GM18507 (cell line): ENCODE measurements at places on chromosomes 1 and 21.

- DNase-seq, result no peak
Measured at GRCh38 chr1:105260001-105260400, 1510.3 kb downstream of the AMY1C start.

GRCh38 chr1:203185061-203185461 is 1.4 kb downstream of the CHI3L1 start:
- DNase-seq, result no peak

DNA sequence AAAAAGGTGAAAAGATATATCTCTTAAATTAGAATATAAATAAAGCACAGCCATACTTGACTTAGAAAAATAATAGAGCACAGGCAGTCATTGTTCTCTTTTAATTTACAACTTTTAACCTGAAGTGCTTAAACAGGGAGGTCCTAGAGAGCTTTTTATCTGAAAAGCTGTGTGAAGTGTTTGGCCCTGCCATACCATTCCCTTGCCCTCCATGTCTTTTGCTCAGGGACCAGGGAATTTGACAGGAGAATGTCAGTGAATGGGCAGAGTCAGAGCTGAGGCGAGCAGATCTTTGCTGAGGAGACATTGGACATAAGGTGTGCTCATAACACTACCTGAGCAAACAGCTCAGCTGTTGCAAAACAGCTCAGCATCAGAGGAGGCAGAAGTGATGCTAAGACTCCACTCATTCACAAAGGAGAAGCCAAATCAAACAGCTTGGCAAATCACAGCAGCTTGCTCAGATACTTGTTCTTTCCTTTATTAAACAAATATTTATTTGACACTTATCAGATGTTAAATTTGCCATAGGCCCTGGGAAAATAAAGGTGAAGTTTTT is 14.9 kb upstream of the MGST3 start:
- DNase-seq, result no peak

GRCh38 chr1:61247051-61247825 is 164.9 kb downstream of the NFIA start:
- no peak for DNase-seq

- no peak for DNase-seq
Measured at GRCh38 chr21:44907225-44907965, 13.3 kb downstream of the ITGB2 start.

DNA sequence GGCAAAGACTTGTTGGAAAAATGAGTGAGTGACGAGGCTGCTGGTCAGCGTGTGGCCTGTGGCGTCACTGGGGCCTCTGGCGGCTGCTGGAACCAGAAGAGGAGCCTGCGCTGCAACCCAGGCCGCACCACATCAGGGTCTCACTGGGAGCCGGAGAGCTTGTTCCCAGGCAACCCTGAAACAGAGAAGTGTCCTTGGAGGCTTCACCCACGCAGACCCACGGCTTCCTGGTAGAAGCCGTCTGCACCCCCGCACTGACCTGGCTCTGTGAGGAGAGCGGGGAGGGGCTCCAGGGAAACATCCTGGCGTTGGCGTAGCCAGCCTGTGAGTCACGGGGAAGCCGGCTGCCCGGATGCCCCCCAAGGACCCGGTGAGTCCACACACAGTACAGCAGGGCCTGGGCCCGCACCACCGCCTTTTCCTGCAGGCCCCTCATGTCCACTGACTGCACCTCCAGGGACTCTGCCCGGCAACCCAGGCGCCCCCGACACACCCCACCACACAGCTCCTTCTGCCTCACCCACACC is 57.4 kb downstream of the COL6A1 start:
- DNase-seq, result no peak

DNA sequence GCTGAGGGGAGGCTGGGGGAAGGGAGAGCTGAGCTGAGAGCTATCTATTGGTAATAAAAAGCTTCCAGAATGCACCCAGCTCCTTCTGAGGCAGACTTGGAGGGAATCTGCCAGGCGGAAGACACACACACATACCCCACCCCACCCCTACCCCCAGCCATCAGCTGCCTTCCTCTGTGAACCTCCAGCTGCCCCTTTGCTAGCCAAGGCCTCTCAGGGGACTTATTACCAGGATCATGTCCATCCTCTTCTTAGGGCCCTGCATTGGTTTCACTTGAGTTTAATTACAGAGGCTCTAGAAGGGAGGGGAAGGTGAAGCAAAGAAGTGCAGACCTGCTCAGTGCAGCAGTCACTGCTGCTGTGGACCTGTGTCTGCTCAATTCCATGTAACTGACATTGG is 156.4 kb downstream of the OMA1 start:
- DNase-seq, result no peak

GRCh38 chr1:47711848-47712492 is 274.1 kb downstream of the FOXD2 start:
- no peak for DNase-seq

DNA sequence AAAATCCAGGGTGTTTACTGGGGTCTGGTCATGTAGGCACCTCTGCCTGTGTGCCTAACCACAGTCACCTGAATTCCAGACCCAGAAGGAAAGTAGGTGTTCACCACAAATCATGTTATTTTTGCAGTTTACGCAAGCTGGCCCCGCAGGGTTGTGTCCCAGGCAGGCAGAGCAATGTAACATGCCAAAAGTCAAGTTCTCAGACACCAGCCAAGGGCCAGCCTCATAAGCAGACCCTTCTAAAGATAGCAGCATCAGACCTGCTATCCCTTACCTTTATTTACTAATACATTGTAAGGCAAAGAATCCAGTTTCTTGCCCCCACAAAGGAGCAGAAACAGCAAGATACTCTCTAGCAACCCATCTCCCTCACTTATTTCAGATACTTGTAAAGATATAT is 83.0 kb downstream of the GPR161 start:
- DNase-seq, result no peak

GRCh38 chr1:38662126-38662525 is 197.4 kb downstream of the RRAGC start:
- DNase-seq, result no peak

GRCh38 chr21:39319251-39319756 is 5.9 kb upstream of the BRWD1 start:
- no peak for DNase-seq

DNA sequence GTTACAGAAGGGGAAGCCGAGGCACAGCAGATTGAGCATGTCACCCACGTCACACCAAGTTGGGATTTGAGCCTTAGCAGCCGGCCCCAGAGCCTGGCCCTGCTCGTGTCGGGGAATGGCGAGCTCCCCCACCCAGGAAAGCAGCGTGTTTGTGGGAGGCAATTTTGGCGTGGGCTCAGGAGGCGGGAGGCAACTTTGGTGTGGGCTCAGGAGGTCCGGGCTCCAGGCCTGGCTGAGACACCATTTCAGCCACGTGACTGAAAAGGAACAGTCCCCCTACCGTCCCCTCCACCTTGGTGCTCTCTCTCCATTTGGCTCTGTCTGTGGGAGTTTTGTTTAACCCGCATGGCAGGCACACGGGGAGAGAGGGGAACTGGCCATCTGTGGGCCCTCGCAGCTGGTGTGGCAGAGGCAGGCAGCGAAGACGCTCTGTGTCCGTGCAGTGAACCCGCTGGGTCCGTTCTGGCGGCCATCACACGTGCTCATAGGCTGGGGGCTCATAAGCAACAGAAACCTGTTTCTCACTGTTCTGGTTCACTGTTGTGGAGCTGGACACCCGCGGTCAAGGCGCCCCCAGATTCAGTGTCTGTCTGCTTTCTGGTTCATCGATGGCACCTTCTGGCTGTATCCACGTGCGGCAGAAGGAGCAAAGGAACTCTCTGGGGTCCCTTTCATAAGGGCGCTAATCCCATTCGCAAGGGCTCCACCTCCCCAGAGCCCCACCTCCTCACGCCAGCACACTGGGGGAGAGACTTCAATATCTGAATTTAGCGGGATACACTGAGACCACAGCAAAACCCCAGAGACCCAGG is 110.2 kb downstream of the CRYAA start:
- no peak for DNase-seq

DNA sequence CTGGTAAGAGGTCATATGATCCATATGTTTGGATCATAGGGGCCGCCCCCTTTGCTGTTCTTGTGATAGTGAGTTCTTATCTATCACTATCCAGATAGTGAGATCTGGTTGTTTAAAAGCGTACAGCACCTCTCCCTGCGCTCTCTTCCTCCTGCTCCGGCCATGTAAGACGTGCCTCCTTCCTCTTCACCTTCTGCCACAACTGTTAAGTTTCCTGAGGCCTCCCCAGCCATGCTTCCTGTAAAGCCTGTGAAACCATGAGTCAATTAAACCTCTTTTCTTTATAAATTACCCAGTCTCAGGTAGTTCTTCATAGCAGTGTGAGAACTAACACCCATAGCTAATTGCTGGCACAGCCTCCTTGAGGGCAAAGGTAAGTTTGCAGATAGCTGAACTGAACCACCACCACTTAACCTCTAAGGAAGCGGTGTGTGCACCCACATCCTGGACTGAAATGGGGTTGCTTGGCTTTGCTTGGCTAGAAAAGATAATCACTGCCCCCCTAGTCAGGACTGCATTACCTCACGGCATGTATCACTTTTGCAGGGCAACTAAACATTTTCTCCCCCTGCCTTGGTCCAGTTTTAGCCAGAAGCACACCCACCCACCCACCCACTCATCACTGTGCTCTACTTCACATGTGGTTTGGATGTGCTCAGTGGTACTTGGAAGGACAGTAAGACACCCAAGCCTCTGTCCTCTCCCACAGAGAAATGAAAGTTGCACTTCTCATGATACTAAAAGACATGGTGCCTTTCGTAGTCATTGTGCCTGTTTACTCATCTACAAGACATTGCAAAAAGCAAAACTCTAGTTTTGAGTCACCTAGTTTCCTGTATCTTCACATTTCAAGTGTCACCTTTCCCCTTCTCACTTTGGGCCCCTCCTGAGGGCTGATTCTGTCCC is 23.1 kb upstream of the PTAFR start:
- peak; percentile 76 for DNase-seq

GRCh38 chr1:169508432-169509338 is 22.9 kb upstream of the SLC19A2 start:
- no peak for DNase-seq

DNA sequence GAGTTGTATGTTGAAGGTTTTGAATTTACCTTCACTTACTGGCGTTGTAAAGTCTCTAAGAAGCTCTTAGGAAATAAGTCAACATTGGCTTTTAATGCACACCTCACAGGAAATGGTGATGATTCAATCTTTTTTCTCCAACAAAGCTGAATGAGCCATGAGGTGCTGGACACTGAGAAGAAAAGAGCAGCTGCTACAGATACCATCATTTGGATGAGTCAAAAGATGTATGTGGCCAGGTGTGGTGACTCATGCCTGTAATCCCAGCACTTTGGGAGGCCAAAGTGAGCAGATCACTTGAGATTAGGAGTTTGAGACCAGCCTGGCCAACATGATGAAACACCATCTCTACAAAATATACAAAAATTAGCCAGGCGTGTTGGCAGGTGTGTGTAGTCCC is 3.3 kb upstream of the IL23R start:
- no peak for DNase-seq

GRCh38 chr1:231776757-231777062 is 150.1 kb downstream of the DISC1 start:
- no peak for DNase-seq

DNA sequence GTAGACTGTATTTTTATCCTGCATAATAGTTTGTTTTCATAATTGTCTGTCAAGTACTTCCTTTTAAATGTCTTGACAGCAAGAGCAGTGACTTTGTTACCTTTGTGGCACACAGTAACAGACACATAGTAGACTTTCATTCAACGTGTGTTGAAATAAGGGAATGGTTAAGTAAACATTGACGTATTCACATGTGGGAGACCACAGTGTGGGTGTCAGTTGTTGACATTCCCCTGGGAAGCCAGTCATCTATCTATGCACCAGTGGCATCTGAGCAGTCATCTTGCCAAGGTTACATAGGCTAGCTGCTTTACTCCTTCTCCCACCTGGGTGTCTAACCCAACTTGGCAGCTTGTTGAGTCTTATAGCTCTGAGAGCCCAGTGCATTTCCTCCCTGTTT is 1.4 kb upstream of the NUP133 start:
- DNase-seq, result no peak

DNA sequence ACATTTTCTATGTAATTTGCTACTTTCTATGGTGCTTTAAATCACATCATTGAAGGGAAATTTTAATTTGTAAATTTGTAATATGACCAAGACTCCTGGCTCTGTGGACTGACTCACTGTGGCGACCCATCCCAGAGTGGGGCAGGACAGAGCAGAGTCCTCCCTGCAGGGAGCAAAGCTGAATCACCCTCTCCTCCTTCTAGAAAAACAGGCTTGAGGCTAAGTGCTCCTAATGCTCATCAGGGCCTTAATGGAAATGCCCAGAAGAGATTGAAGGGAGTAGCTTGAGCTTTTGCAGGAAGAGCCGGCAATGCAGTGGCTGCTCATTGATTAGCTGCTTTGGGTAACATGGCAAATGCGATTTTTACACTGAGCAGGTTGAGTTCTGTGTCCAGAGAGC is 16.8 kb downstream of the S100A10 start:
- DNase-seq, result no peak

GRCh38 chr1:232384171-232384883 is 245.6 kb downstream of the SIPA1L2 start:
- no peak for DNase-seq

GRCh38 chr1:41851589-41851988 is 67.1 kb downstream of the HIVEP3 start:
- no peak for DNase-seq

GRCh38 chr1:204041232-204041767 is 31.6 kb upstream of the SOX13 start:
- no peak for DNase-seq
